Heart right ventricle (tissue), 16 donors: ENCODE measurements at places on chromosomes 3 and 15. TPM values are rescaled to one million over a fixed set of nuclear protein-coding genes. Genes with fewer than 3 reads are reported as not detected.

GRCh38 chr3:146543461-146544001, 876 bp downstream of the PLSCR1 start:
- peak; percentile 60 for DNase-seq
- peak overlapping the region; percentile 60 for H3K4me3 ChIP-seq
- H3K27me3 ChIP-seq, result no peaks in the 10 kb centered on the region
- H3K36me3 ChIP-seq, result no peaks in the 10 kb centered on the region
- peaks cover 36% of the 10 kb centered on the region for H3K4me1 ChIP-seq
- H3K27ac ChIP-seq, result peak overlapping the region; percentile 93

GRCh38 chr15:75454471-75455378, 3.2 kb upstream of the SIN3A start:
- H3K36me3 ChIP-seq, result no peaks in the 10 kb centered on the region
- H3K4me3 ChIP-seq, result peak overlapping the region; percentile 85

- H3K36me3 ChIP-seq, result no peaks in the 10 kb centered on the region
- no peaks in the 10 kb centered on the region for H3K27me3 ChIP-seq
- H3K27ac ChIP-seq, result no peak overlapping the region
- no peak overlapping the region for H3K4me3 ChIP-seq
- DNase-seq, result no peak
Observed at GRCh38 chr3:101571028-101571895, 2.7 kb upstream of the PCNP start.

- H3K36me3 ChIP-seq, result peaks cover 88% of the 10 kb centered on the region
- H3K4me3 ChIP-seq, result no peak overlapping the region
- H3K27me3 ChIP-seq, result no peaks in the 10 kb centered on the region
- no peak overlapping the region for H3K27ac ChIP-seq
- no peak for DNase-seq
- no peaks in the 10 kb centered on the region for H3K4me1 ChIP-seq
Observed at GRCh38 chr15:68175526-68175925, 29.6 kb downstream of the CALML4 start.

CKMT1A gene
- not detected for total RNA-seq

- no peak overlapping the region for H3K27ac ChIP-seq
- no peaks in the 10 kb centered on the region for H3K27me3 ChIP-seq
- no peaks in the 10 kb centered on the region for H3K36me3 ChIP-seq
- no peak for DNase-seq
Observed at GRCh38 chr3:164040991-164041390, 1037.3 kb downstream of the SI start.

DNA sequence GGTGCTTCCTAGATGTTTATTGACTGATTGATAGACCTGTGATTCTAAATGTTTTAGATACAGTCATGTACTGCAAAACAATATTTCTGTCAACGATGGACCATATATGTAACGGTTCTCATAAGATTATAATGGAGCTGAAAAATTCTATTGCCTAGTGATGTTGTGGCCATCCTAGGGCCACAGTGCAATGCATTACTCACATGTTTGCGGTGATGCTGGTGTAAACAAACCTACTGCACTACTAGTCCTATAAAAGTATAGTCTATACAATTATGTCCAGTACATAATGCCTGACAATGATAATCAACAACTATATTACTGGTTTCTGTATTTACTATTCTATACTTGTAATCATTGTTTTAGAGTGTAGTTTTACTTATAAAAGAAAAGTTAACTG, 46.8 kb downstream of the CHST2 start:
- H3K4me3 ChIP-seq, result no peak overlapping the region
- DNase-seq, result no peak
- H3K27ac ChIP-seq, result no peak overlapping the region
- no peaks in the 10 kb centered on the region for H3K4me1 ChIP-seq
- no peaks in the 10 kb centered on the region for H3K36me3 ChIP-seq

GRCh38 chr3:4712109-4712508, 219.0 kb downstream of the ITPR1 start:
- no peak overlapping the region for H3K4me3 ChIP-seq
- H3K27me3 ChIP-seq, result no peaks in the 10 kb centered on the region
- peaks cover 78% of the 10 kb centered on the region for H3K36me3 ChIP-seq
- DNase-seq, result no peak
- peaks cover 4% of the 10 kb centered on the region for H3K4me1 ChIP-seq

- no peak for DNase-seq
- no peaks in the 10 kb centered on the region for H3K36me3 ChIP-seq
- no peaks in the 10 kb centered on the region for H3K4me1 ChIP-seq
- H3K4me3 ChIP-seq, result no peak overlapping the region
Observed at GRCh38 chr3:162376761-162377160, 880.2 kb downstream of the OTOL1 start.

CDHR4 gene
- not detected for total RNA-seq

FAH gene
- 34.0 TPM for total RNA-seq

- H3K36me3 ChIP-seq, result peaks cover 9% of the 10 kb centered on the region
- DNase-seq, result no peak
- H3K4me3 ChIP-seq, result no peak overlapping the region
- no peaks in the 10 kb centered on the region for H3K4me1 ChIP-seq
Observed at GRCh38 chr3:28317438-28318022, 31.0 kb upstream of the ZCWPW2 start.

DNA sequence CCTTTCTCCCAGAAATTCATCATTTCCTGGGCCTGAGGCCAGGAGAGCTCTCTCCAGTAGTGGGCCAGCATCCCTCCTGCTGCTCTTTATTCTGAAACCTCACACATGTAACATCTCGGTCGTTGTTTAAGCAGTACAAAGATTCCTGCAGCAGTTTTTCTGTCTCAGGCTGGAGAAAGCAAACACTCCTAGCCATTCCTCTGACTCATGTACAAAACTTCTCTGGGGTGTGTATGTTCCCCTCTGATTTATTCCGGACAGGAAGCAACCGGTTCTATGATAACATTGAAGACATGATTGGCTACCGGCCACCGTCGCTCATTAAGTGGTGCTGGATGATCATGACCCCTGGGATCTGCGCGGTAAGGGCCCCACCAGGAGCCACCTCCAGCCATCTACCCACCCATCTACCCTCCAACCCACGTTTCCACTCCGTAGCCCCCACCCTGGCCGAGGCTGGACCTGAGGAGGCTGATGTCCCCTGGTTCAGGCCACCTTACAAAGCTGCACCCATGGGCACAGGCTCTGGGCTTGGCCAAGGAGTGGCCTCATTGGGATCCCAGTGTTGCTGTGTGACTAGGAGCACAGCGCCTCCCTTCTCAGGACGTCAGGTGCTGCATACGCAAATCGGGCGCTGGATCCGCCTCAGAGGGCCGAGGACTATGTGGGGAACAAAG, 58.6 kb upstream of the SLC6A1 start:
- H3K36me3 ChIP-seq, result no peaks in the 10 kb centered on the region
- no peak overlapping the region for H3K4me3 ChIP-seq
- no peak for DNase-seq
- H3K27ac ChIP-seq, result no peak overlapping the region
- peaks cover 21% of the 10 kb centered on the region for H3K27me3 ChIP-seq

GRCh38 chr3:189563853-189564563, 67.2 kb upstream of the TP63 start:
- H3K4me1 ChIP-seq, result no peaks in the 10 kb centered on the region
- no peaks in the 10 kb centered on the region for H3K27me3 ChIP-seq
- no peak overlapping the region for H3K4me3 ChIP-seq
- H3K36me3 ChIP-seq, result no peaks in the 10 kb centered on the region
- DNase-seq, result no peak

GRCh38 chr3:155252535-155252934, 40.9 kb downstream of the STRIT1 start:
- no peak overlapping the region for H3K27ac ChIP-seq
- H3K4me3 ChIP-seq, result no peak overlapping the region
- no peaks in the 10 kb centered on the region for H3K36me3 ChIP-seq
- DNase-seq, result no peak
- no peaks in the 10 kb centered on the region for H3K4me1 ChIP-seq

HYAL3 gene
- total RNA-seq, result 2.4 TPM

NANOGP8 gene
- not detected for total RNA-seq

- no peak overlapping the region for H3K27ac ChIP-seq
- peaks cover 5% of the 10 kb centered on the region for H3K4me1 ChIP-seq
- no peak for DNase-seq
- no peaks in the 10 kb centered on the region for H3K36me3 ChIP-seq
Observed at GRCh38 chr3:170768334-170768801, 101.6 kb downstream of the RPL22L1 start.

DNA sequence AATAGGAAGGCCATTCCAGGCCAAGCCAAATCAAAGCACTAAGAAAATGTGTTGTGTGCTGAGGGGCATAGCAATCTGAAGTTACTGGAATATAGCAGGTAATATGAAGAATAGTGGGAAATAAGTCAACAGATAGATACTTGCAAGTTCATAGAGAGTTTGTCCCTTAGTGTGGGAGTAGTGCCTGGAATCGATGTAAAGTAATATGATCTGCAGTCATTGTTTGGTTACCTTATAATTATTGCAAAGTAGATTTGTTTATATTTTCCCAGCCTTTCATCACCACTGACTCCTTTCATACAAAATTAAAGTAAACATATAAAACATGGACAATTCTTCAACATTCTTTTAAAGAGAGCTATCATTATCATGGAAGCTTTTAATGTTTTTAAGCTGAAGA, 420.9 kb upstream of the NECTIN3 start:
- no peak overlapping the region for H3K4me3 ChIP-seq
- H3K36me3 ChIP-seq, result no peaks in the 10 kb centered on the region
- no peaks in the 10 kb centered on the region for H3K27me3 ChIP-seq
- H3K27ac ChIP-seq, result no peak overlapping the region
- no peaks in the 10 kb centered on the region for H3K4me1 ChIP-seq
- no peak for DNase-seq

DNA sequence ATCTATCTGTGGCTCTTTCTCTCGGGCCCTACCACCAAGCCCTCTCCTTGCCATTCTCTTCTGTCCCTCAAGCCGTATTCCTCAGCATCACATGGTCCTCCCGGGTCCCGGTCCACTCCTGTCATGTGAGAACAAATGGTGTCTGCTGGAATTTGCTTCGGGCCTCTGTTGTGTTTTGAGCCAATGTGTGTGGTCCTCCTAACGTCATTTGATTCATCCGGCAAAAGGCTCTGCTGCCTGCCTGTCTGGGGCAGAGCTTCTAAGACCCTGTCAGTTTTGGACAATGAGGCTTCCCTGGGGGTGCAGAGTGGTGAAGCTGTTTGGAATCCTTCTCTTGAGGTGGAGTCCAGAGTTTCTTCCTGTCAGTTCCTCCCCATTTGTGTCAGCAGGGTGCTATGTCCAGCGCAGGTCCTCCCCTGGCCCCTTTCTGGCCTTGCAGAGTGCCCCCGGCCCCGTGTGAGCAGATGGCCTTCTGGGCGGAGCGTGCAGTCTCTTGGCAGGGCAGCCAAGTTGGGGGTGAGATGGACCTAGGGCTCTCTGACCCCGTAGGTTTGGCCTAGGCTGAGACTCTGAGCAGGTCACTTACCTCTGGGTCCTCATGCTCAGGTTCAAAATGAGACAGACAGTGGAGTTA, 93.6 kb downstream of the APBA2 start:
- DNase-seq, result no peak
- H3K36me3 ChIP-seq, result no peaks in the 10 kb centered on the region
- H3K27me3 ChIP-seq, result peaks cover 1% of the 10 kb centered on the region
- H3K4me3 ChIP-seq, result no peak overlapping the region
- H3K27ac ChIP-seq, result no peak overlapping the region

NR2E3 gene
- total RNA-seq, result not detected

CEMIP gene
- 0.55 TPM for total RNA-seq

SLC2A2 gene
- not detected for total RNA-seq

DNA sequence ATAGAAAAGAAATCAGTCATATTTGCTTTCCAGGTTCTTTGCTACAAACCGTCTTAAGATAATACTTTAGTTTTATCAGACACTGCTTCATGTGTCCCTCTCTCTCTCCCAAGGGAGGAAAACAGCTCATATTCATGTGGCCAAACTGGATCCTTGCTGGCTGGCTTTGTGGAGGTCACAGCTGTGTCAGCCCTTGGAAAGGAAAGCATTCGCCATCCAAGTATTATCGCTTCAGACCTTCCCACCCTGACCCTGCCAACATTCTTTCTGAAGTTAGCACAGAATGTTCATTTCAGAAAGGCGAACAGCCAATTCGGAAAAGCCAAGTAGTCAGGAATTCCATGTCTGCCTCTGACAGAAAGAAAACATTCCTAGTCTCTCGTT, 213.6 kb downstream of the FEZF2 start:
- H3K27ac ChIP-seq, result peak overlapping the region; percentile 87
- H3K36me3 ChIP-seq, result no peaks in the 10 kb centered on the region
- peaks cover 74% of the 10 kb centered on the region for H3K4me1 ChIP-seq
- H3K4me3 ChIP-seq, result no peak overlapping the region
- DNase-seq, result peak; percentile 86
- no peaks in the 10 kb centered on the region for H3K27me3 ChIP-seq

GRCh38 chr3:102006812-102007485, 157.6 kb downstream of the NFKBIZ start:
- no peaks in the 10 kb centered on the region for H3K27me3 ChIP-seq
- DNase-seq, result no peak
- H3K27ac ChIP-seq, result peak overlapping the region; percentile 24

SLCO3A1 gene
- 33.9 TPM for total RNA-seq

- DNase-seq, result peak; percentile 23
- peaks cover 12% of the 10 kb centered on the region for H3K36me3 ChIP-seq
- peak overlapping the region; percentile 48 for H3K27ac ChIP-seq
- H3K27me3 ChIP-seq, result no peaks in the 10 kb centered on the region
- H3K4me3 ChIP-seq, result no peak overlapping the region
- peaks cover 14% of the 10 kb centered on the region for H3K4me1 ChIP-seq
Observed at GRCh38 chr15:74664028-74664616, 31.7 kb downstream of the EDC3 start.

GRCh38 chr3:159922861-159923312, 65.7 kb upstream of the IL12A start:
- H3K27me3 ChIP-seq, result no peaks in the 10 kb centered on the region
- no peaks in the 10 kb centered on the region for H3K4me1 ChIP-seq
- H3K4me3 ChIP-seq, result no peak overlapping the region
- no peaks in the 10 kb centered on the region for H3K36me3 ChIP-seq

SCG5 gene
- total RNA-seq, result 1.1 TPM

DNA sequence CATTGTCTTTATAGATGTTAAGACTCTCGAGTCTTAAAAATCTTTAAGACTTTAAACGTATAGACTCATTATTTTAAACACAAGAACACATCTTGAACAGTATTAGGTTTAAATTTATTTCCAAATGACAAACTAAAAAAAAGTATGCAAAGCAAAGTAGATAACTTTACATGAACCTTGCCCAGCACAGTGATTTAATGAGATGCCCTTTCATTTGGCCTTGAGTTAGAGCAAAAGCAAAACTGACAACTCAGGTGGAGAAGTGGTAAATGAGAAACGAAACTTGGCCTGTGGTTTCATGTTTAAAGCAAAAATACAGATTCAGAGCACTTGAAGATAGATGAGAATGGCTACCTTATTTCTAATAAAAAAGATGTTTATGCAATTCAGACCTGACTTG, 8.6 kb downstream of the GPR15 start:
- H3K4me3 ChIP-seq, result no peak overlapping the region
- no peaks in the 10 kb centered on the region for H3K36me3 ChIP-seq
- no peaks in the 10 kb centered on the region for H3K4me1 ChIP-seq
- H3K27me3 ChIP-seq, result no peaks in the 10 kb centered on the region
- H3K27ac ChIP-seq, result no peak overlapping the region

GRCh38 chr3:45462522-45463265, 74.3 kb downstream of the LARS2 start:
- H3K4me3 ChIP-seq, result no peak overlapping the region
- H3K27ac ChIP-seq, result no peak overlapping the region
- H3K4me1 ChIP-seq, result no peaks in the 10 kb centered on the region
- no peak for DNase-seq
- H3K27me3 ChIP-seq, result no peaks in the 10 kb centered on the region
